ENCODE measurements at places on chromosomes 2 and 18. TPM values are rescaled to one million over a fixed set of nuclear protein-coding genes. Genes with fewer than 3 reads are reported as not detected.

The CRIM1 gene
- polyA plus RNA-seq, result 21.8 TPM

The CXCR1 gene
- 0.06 TPM for polyA plus RNA-seq

DNA sequence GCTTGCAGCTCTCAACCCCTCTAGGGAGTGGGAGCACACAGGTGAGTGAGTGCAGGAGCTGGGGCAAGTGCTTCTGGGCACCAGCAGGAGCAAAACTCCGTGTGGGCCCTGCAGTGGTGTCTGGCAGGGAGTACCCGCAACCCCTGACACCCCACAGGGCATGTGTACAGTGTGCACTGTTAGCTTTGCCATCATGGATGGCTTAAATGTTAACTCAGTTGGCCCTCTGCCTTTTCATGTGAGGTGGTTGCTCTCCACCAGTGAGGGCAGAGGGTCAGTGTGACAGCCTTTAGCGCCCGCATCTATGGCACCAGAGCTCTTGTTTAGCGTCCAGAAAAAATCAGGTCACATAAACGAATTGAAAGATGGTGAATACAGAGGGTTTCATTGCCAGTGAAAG is 92.7 kb downstream of the TPGS2 start:
- no peak for DNase-seq

GRCh38 chr2:129757915-129758783 is 221.3 kb upstream of the RAB6C start:
- DNase-seq, result peak; percentile 43

DNA sequence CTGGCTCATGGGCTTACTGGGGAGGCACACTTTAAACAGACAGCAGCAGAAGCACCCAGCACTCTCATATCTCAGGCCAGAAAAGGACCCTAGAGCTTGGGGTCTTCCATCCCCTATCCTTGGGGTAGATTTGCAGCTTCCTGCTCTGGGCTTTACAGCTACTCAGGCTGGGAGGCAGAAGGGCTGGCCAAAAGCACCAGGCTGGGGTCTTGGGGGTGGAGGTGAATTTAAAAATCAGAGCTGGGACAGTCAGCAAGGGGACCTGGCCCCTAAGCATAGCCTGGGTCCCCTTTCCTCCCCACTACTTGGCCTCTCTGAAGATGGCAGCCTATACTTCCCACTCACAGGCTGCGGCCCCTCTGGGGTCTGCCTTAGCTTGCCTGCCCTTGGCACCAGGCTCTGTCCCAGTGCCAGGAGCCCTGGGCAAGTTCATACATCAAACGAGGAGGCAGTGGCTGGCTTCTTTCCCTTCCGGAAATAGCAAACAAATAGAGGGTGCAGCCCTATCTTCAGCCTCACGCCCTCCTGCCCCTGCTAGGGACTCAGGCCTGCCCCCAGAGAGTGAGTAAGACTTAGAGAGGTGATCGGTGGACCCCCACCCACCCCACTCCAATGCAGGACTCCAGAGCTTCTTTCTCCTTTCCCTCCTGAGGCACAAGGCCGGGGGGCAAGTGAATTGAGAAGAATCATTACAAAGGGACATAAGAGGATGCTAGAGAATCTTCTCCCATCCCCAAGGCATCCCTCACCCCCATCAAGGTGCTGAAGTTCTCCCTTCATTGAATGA is 26.0 kb upstream of the TNS1 start:
- DNase-seq, result no peak

GRCh38 chr2:120316528-120317179 is 29.3 kb upstream of the INHBB start:
- no peak for DNase-seq

Data from muscle of leg (tissue), 16 donors.